ENCODE measurements at places on chromosomes 3 and 15.

DNA sequence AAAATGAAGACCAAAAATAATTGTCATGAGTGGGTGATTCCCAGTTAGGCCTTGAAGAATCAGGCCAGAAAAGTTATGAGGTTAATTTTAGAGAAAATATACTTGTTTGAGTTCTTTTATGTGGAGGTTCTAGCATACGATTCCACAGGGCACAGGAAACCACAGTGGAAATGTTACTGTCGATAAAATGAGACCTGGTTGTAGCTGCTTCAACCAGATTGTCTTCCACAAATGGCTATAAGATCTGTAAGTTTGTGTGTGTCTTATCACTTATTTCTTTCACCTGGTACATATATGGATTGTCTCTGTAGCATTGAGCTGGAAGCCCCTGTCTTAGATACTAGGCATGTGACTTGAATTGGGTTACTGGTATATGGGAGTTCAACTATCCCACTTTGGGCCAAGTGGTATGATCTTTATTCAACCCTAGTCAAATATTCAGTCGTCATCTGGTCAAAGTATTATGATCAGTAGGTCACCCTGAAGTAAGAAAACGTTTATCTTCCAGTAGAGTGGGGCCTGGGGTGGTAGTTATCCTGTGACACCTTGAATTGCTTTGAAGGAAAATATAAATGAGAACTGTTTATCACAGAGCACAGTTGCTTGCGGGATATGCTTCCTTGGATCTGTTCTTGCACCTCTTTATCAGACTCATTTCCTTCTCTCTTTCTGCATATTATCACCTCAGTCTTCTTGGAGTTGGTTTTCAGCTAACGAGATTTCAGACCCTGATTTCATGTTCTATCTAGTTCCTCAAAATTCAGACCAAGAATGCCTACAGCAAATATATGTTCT lies 21.5 kb upstream of the ZNF609 start:
- DNase-seq, result no peak

DNA sequence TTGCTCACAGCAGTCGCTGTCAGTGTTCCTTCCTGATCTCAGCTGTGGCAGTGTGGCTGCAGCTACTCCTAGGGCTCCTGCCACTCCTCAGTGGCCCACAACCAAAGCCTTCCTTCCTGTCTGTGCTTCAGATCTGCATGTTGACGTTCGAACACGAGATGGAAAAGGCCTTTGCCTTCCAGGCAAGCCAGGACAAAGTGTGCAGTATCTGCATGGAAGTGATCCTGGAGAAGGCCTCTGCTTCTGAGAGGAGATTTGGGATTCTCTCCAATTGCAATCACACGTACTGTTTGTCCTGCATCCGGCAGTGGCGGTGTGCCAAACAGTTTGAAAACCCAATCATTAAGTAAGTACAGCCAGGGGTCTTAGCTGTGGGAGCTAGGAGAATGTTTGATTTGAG lies 17.8 kb downstream of the MKRN2 start:
- DNase-seq, result no peak

GRCh38 chr15:83210619-83211018 lies 3.0 kb upstream of the HDGFL3 start:
- no peak for DNase-seq

GRCh38 chr15:57769266-57769665 lies 62.8 kb downstream of the POLR2M start:
- no peak for DNase-seq

DNA sequence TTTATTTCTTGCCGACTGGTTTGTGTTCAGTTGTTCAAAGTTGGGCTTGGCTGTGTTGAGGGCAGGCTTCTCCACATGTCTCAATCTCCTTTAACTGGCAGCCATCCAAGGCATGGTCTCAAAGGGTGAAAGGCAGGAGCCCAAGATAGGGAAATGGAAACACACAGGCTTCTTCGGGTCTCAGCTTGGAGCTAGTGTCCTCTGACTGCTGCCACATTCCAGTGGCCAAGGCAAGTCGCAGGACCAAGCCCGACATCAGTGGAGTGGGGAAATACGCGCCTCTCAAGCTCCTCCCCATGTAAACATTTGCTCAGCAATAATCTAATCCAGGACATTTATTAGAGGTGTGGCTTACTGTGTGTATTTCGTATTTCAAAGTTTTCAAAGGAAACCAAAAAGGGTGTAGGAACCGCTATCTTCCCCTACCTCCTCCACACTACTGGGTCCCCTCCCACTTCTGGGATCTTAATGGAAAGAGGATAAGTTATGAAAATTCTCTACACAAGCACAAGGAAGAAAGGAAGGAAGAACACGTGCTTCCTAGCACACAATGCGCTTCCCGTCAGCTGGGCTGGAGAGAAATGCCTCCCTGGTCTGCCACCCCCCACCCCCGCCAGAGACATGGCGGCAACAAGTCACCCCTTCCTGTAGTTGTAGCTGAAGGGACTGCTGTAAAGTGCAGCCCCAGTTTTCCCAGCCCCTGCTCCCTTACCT lies 181.7 kb downstream of the FAM43A start:
- DNase-seq, result no peak
